ENCODE measurements at places on chromosomes 3 and 15. TPM values are rescaled to one million over a fixed set of nuclear protein-coding genes. Genes with fewer than 3 reads are reported as not detected.
A peak's percentile ranks its signal among the peaks of the same experiment; 100 is the strongest.

DNA sequence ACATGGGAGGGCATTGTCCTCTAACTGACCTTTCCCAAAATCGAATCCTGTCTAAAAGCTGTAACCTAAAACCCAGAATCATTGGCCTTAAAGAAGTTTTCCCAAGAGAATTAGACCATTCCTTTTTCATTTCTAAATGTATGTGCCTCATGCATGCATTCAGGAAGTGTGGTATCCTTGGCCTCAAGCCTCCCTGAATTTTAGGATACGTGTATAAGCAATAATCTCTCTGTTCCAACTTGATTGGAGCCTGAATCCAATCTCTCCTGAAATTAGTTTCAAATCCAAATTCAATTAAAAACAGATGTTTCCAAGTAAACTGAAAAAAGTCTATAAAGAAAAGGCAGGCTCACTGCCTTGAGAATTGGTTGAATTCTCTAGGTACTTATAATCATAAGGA, 86.0 kb upstream of the VEPH1 start:
- H3K27ac ChIP-seq = no peak overlapping the region
- no peak overlapping the region for H3K4me3 ChIP-seq
- H3K4me1 ChIP-seq = no peaks in the 10 kb centered on the region
- peak; percentile 25 for DNase-seq

DNA sequence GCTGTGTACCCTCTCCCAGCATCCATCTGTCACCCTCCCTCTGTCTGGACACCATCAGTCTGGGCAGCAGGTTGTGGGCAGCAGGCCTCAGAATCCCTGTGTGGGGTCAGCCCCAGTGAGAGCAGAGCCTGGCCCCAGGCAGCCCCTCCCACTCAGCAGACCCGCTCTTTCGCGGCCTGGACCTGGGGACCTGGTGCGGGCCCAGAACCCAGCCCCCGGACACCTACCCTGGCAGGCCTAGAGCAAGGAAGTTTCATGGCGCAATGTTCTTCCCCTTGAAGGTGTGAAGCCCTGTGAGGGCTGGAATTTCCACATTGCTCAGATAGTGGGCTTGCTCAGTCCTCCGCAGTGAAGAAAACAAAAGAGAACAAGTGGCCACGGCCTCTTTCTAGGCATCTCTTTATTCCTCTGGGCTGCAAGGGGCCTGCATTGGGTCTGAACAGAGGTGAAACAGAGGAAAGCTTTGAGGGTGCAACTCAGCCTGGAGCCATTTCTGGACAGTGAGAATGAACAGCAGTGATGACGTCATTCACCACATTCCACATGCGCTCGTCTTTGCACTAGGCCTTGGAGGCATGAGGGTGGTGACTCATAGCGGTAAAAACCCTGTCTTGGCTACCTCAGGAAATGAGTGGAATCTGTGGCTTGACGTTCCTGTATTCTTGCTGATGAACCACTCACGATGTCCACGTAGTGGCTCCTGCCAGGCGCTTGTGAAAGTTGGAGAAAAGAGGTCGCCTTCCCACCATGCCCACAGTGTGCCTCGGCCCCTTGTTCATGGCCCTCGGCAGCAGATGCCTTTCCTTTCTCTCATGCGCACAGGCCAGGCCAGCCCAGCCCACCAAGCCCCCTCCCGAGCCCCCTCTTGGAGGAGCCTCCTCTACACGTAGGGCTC, 66.1 kb downstream of the SLC30A4 start:
- DNase-seq = peak; percentile 7
- no peaks in the 10 kb centered on the region for H3K36me3 ChIP-seq

- peaks cover 6% of the 10 kb centered on the region for H3K36me3 ChIP-seq
- no peak overlapping the region for H3K4me3 ChIP-seq
- DNase-seq = no peak
These were observed 7.0 kb downstream of the EBLN2 start for GRCh38 chr3:73068419-73068818.

TMCO5A gene
- total RNA-seq = not detected

DNA sequence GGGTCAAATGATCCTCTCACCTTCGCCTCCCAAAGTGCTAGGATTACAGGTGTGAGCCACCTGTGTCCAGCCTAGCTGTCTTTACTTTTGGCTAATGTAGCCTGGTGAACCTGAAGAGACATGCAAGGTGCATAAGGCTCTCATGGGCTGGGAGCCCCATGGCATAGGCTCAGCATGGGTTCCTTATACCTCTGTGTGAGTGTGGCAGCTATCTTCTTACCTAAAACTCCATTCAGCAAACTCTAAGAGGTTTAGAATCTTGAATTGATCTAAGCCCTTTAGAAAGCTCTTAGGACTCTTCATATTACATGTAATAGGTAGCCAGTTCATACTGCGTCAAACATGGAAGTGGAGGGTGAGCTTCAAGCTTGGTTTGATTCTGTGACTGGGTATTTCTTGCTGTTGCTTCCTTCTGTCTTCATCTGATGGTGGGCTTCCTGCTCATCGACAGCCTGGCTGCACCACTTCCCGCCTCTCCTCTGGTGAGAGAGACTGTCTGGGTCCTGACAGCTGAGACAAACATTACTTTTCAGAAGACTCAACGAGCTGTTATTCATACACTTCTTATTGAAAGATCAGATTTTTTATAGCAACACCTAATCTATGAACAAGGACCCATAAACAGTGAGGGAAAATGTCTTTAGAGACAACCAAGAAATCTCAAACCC, 19.2 kb upstream of the TKT start:
- H3K27me3 ChIP-seq = no peaks in the 10 kb centered on the region
- peak; percentile 71 for DNase-seq
- H3K36me3 ChIP-seq = no peaks in the 10 kb centered on the region
- no peak overlapping the region for H3K4me3 ChIP-seq
- no peaks in the 10 kb centered on the region for H3K4me1 ChIP-seq

DNA sequence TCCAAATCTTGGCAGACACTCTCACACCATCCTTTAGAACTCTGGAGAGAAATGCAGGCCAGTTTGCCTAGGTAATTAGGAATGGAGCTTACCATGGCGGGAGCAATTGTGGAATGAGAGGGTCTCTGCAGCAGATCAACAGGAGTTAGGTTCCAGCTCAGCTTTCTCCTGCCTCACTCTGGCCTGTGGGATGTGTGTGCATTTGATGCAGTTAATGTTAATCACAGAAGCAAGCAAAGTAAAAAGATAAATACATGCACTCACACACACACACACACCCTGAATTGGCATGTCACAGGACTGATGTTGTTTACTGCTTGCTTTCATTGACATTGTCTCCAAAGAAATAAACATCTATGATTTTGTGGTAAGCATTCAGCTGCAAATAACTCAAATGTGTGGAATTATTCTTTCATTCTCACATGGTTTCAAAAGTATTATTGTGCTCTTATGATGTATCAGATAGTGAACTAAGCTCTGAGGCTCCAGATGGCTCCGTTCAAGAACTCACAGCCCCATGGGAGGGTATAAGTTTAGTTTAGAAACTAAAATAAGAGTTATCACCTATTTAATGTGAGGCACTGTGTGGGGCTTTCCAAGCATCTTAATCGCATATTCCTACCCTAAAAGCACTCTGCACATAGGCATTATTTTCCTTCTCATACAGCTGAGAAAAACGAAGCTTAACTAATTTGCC, 31.3 kb upstream of the BFSP2 start:
- no peak overlapping the region for H3K27ac ChIP-seq
- H3K36me3 ChIP-seq = no peaks in the 10 kb centered on the region
- no peaks in the 10 kb centered on the region for H3K27me3 ChIP-seq
- no peak overlapping the region for H3K4me3 ChIP-seq
- DNase-seq = no peak

DNA sequence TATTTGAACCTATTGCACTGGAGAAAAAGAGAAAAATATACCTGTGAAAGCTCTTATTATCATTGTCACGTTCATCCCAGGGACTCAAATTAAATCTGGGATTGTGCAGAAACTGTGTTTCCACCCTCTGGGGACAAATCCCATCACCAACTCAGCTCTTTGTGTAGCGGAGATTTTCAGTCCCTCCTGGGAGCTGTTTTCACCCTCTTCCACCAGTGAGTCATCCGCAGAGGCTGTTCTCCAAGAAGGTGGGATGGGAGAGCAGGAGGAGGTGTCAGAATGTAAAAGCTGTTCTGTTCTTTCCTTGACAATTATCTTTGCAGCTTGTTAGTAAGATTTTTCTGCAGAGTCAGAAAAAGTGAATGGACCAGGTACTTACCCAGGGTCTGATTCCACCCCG, 28.0 kb downstream of the SV2B start:
- H3K4me1 ChIP-seq = no peaks in the 10 kb centered on the region
- no peak overlapping the region for H3K27ac ChIP-seq
- DNase-seq = no peak
- H3K4me3 ChIP-seq = no peak overlapping the region

DNA sequence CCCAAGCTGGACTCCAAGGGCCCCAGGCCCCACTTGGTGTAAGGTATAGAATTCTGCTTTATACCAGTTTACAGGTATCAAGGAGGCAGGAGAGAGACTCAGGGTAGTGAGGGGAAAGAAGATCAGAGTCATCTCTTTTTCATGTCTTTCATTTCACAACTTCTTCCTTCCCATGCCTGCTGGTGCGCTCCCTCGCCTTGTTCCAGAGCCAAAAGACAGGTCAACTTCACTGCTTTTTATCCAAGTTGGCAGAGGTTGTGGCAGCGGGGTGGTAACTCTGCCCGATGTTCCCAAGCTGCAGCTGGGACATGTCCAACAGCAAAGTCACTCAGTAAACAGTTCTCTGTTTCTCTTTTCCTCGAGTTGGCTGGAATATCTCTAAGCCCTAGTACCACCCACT, 86.3 kb upstream of the TCF12 start:
- H3K27me3 ChIP-seq = no peaks in the 10 kb centered on the region
- H3K36me3 ChIP-seq = no peaks in the 10 kb centered on the region
- peak; percentile 59 for DNase-seq
- H3K4me3 ChIP-seq = no peak overlapping the region
- peaks cover 19% of the 10 kb centered on the region for H3K4me1 ChIP-seq

P2RY14 gene
- 2.2 TPM for total RNA-seq

SI gene
- total RNA-seq = not detected
